Kidney tubule cell (primary cell): ENCODE measurements at places on chromosomes 6 and 20.

DNA sequence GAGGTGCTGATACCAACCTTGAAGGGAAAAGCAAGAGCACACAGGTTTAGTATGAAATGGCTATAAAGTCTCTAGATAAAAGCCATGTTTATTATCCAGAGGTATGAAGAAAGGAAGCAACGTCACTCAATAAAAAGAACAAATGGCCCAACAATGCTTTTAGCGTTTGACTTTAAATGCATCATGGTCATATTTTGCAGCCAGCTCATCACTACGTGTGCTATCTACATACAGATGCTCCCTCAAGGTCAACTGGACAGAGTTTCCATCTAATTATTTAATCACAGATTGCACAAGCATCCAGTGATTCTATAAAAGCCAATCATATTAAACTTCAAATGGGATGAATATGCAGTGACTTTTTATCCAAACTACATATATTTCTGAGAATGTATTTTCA, 127.6 kb upstream of the SYNDIG1 start:
- DNase-seq, result no peak

- no peak for DNase-seq
Measured at GRCh38 chr6:107571354-107571753, 81.4 kb downstream of the SOBP start.

GRCh38 chr6:137570393-137570792, 76.2 kb upstream of the OLIG3 start:
- DNase-seq, result no peak

- DNase-seq, result no peak
Measured at GRCh38 chr6:15340775-15341174, 94.9 kb downstream of the JARID2 start.

- peak; percentile 41 for DNase-seq
Measured at GRCh38 chr20:50518270-50518721, 8.1 kb downstream of the PTPN1 start.

DNA sequence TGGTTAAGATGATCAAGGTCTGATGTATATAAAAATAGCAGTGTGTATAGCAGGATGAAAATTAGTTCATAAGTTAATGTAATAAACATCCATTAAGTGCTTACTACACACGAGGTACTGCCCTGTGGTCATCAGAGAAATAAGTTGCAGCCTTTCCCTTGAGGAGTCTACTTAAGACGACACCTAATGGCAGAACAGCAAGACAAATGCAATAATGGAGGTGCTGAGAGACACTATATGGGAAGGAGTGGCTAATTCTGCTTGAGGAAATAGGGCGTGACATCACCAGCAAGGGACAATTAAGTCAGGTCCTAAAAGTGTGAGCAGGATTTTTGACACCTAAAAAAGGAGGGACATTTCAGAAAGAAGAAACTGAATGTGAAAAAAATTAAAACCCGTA, 75.2 kb downstream of the BACH2 start:
- DNase-seq, result no peak

DNA sequence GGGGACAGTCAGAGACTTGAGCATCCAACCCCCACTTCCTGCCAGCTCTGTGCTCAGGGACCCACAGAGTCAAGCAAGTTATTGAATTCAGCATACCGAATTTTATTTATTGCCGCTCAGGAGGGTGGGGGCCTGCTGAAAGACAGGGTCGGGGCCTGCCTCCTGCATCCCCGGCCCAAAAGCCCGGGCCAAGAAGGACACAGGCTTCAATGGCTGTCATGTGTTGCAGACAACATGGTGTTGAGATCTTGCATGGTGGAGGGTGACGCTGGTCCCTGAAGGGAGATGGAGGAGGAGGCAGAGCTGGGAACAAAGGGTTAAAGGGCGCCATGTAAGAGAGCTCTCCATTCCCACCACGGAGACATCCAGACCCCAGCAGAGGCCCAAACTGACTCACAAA, 698 bp downstream of the SFTA2 start:
- DNase-seq, result no peak

- peak; percentile 11 for DNase-seq
Measured at GRCh38 chr6:142728364-142728763, 216.6 kb downstream of the HIVEP2 start.

- no peak for DNase-seq
Measured at GRCh38 chr6:41677124-41677921, 39.1 kb downstream of the MDFI start.

DNA sequence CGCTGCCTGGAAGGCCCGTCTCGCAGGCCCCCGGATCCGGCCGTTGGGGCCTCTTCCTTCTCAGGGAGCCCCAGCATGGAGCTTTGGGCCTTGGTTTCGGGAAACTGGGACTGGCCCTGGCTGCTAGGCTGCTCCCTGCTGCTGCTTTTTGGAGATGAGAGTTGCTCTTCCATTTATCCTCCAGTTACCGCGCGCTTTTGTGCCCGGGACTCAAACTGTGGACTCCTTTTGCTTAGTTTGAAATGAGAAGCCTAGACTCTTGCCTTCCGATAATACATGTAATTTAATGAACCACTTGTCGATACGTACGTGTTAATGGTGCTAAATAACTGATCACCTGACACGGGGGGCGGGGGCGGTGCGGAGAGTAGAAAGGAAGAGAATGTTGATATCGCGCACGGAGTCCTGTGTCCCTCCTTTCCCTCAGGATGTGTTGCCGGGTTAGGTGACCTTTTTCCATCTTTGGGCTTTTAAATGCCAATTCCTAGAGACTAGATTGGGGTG, 968 bp downstream of the PHF3 start:
- DNase-seq, result peak; percentile 44
